ENCODE measurements at places on chromosomes 7 and 10.

DNA sequence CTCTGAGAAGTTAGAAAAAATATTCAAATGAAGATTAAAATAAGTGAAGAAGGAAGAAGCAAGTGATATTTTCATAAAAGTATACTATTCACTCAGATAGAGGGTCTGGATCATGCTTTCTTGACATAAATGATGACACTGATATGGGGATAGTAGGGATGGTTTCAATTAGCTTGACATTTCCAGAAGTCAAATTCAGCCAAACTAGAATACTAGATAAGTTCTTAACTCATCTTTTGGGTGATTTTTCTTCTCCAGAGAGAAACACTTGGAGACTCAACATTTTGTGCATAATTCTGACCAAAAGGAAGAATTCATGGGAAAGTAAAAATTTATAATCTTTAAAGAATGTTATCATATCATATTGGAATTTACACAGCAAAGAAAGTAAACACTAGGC is 152.0 kb upstream of the LRGUK start:
- DNase-seq: no peak

DNA sequence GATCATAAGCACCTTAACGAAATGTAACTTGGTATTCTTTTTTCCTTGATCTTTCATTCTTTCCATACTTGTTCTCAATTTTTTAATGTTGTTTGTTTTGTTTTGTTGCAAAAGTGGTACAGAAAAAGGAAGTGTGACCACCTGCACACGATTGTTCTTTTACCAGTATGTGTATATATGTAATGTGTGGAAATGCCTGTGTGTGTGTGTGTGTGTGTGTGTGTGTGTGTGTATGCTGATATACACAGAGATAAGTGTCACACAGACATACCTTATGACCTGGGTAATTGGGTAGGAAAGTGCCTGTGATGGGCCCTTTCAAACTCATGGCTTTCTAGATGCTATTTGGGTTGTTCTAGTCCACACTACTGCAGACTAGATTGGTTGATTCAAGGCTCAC is 14.0 kb downstream of the INHBA start:
- no peak for DNase-seq

DNA sequence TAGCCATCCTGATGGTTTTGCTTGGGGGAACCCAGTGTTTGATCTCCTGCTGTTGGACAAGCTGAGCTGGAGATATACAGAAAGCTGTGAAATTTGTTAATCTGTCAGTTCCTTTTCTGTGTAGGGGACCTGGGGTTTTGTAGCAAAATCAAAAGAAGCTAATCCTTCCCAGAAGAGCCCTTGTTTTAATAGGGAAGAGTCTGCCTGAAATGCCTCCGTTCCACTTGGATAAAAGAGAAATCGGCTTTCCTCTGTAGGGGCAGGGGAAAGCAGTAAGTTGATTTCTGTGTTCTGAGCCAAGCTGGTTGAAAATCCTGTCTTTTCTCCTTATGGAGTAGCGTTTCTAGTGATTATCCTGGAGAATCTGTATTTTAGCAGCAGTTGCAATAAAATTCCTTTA is 472.6 kb downstream of the SORCS3 start:
- no peak for DNase-seq

DNA sequence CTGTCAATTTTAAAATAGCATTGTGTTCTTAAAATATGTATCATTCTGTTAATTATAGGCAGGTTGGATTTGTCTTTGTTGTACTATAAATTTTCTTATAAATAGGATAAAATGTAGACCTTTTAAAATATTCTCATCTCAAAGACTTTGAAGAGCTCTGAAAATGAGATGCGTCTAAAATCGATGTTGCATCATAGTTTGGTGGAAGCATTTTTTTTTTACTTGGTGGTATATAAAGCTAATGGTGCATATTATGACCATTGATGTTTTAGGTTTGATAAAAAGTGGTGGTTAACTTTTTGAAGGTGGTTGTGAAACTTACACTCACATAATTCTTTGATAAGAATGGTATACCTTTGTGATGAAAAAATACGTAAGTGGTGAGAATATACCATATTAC is 69.1 kb downstream of the ZNRF2 start:
- DNase-seq: no peak

DNA sequence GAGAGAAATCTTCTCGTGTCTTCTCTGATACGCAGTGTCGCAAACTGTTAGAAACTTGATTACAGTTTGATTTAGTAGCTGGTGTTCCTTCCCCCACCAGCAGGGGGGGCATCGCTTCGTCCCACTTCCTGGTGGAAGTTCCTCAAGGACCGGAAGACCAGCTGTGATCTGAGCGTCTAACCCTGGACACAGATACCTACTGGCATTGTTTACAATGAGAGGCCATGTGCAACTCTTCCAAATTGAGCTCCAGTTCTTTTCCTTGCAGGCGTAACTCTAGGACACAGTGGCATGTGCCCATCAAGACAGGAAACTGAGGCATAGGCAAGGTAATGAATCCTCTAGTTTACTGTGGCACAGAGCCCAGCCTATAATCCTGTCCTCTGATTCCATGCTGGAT is 219.0 kb downstream of the CCDC3 start:
- peak; percentile 4 for DNase-seq

- DNase-seq: no peak
These were observed 39.8 kb downstream of the RCC1L start for GRCh38 chr7:75033826-75034225.

GRCh38 chr10:18238870-18239485 is 98.8 kb downstream of the CACNB2 start:
- no peak for DNase-seq

GRCh38 chr10:79939969-79940368 is 8.9 kb downstream of the SFTPD start:
- DNase-seq: no peak

DNA sequence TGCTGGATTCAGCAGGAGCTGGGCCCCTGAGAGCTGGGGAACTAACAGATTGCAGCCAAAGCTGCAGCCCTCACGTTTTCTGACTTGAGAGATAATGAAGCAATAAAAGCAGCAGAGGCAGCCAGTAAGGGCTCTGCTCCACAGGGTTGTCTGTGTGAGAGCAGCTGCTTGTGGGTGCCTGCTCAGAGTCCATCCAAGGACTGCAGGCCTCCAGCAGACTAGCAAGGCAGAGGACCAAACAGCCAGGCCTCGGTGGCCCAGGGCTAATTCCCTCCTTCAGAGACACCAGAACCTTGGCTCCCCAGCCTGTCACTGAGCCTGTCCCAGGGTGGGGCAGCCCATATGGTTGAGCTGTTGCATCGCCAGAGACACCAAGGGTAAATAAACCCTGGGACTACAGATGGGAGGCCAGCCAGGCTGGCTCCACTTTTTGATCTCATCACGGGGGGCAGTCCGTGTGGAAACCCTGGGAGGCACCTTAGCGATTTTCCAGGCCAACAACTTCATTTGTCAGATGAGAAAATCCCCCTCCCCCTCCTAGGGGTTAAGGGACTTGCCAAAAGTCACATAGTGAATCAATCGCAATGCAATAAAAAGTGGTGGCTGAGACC is 229.2 kb downstream of the WDR11 start:
- no peak for DNase-seq

- DNase-seq: no peak
These were observed 37.6 kb downstream of the FAM204A start for GRCh38 chr10:118304521-118304920.

DNA sequence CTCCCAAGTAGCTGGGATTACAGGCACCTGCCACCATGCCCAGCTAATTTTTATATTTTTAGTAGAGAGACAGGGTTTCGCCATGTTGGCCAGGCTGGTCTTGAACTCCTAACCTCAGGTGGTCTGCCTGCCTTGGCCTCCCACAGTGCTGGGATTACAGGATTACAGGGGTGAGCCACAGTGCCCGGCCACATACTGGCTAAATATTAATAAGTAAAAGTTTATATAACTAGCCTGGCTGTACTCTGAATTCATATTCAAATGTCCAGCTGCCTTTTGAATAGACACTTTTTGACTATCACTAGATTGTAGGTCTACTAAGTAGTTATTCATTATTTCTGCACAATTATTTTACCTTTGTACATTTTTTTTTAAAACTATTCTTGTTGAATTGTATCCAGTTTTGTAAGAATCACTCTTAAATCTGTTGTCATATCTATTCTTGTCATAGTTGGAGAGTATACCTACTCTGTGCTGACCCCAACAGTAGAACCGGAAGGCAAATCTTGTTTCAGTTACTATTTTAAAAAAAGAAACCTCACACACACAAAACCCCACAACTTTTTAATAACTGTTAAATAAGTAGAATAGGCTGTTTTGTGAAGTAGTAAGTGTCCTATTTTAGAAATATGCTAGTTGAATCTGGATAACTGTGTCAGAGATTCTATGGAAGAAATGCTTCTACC is 29.6 kb downstream of the MINPP1 start:
- DNase-seq: no peak
